ENCODE measurements at places on chromosomes 1 and 21.

DNA sequence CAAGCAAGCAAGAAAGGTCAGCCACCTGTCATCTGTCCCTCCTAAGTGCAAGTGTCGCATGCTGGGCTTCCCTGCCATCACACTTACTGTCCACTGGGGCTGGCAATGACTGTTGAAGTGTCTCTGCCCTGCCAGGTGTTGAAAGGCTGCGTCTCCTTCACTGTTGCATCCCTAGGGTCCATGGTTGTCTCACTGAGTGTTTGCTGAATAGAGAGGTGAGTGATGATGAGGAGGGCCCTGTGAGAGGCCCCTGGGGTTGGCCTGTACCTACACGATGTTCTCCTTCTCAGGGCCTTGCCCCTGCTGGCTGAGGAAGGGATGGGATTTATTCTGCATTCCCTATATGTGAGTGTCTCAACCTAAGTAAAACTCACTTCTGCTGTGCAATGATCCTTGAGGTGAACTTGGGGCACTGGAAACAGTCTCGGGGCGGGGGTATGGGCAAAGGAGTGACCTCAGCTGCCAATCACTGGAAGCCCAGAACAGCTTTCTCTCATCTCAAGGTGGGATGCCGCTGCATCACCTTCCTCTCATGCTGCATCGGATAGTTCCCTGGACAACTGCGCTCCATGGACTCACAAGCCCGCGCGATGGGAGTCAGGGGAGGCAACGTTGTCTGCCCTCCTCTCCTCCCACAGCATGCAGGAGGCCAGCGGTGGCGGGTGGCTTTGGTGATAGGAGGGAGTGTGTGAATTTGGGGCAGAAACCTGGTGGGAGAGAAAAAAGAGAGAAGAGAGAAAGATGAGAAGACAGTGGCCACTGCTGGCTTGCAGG is 35.8 kb upstream of the SOX13 start:
- DNase-seq = no peak

GRCh38 chr1:236854605-236854983 is 59.5 kb downstream of the MTR start:
- DNase-seq = peak; percentile 51

- no peak for DNase-seq
These were observed 39.8 kb downstream of the SLC37A1 start for GRCh38 chr21:42553435-42553834.

DNA sequence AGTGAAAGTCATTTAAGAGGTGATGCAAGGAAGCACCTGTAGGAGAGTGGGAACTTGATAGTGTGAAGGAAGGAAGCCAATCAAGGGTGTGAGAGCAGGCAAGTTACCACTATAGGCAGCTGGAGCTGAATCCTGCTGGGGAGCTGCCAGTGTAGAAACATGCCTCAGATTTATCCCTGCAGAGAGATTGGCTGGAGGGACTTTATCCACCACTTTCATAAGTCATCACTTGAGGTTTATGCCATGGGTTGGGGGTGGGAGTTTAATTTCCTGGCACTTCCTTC is 443.6 kb downstream of the PLPP3 start:
- DNase-seq = no peak

GRCh38 chr1:208536212-208536611 is 292.0 kb upstream of the PLXNA2 start:
- DNase-seq = peak; percentile 37

DNA sequence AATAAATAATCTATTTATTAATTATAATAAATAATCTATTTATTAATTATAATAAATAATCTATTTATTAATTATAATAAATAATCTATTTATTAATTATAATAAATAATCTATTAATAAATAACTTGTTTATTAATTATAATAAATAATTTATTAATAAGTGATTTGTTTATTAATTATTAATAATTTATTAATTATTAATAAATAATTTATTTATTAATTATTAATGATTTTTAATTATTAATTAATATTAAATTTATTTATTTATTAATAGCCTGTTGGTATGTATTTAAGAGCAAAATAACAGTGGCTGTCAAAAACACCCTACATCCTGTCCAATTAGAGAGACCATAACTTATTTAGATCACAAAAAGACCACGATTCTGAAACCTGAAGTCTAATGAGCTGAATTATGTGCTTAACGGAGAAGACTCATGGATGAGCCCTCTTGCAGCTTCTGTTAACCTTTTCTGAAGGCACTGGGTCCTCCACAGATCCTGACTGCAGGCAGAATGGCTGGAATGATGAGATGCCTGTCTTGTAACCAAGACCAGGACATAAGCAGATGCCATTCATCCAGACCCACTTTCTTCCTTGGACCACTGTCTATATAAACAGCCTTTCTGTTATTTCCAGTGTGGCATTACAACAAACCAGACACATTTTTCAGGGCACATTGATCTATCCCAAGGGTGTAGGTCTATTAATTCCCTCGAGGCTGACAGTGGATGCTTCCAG is 134.2 kb downstream of the SETD4 start:
- no peak for DNase-seq

GRCh38 chr1:145963265-145964019 is 933 bp downstream of the ANKRD34A start:
- DNase-seq = peak; percentile 74

GRCh38 chr1:41532206-41532975 is 47.9 kb upstream of the EDN2 start:
- DNase-seq = no peak

- DNase-seq = no peak
These were observed 98.3 kb upstream of the FMN2 start for GRCh38 chr1:239993366-239993765.

DNA sequence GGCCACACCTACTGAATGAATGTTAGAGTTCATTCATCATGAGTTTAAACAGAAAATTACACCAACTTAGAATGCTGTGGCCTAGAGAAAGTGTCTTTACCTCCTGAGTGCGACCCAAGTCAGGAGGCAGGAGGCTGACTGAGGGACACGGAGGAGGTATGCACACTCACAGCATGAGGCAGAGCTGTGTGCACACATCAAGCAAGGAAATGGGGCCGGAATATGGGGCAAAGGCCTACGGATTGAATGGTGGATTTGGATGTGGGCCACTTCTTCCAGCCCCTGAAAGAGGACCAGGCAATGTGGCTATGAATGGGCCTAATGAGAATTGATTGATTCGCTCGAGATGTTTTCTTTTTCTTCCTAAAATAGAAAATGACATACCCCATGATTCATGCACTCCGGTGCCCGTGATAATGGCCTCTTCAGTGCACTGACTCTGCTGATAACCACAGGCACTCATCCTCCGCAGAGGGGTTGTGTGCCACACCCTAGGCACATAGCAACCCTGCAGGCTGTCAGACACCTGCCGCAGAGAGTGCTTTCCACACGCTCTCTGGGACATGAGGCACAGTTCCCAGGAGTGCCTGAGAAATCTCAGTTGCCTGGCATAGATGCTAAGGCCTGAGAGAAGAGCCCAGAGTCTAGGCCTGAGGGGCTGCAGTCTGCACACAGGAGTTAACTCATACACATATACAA is 155.5 kb downstream of the GLUL start:
- no peak for DNase-seq

GRCh38 chr1:23576338-23577055 is 17.2 kb upstream of the ID3 start:
- peak; percentile 16 for DNase-seq

DNA sequence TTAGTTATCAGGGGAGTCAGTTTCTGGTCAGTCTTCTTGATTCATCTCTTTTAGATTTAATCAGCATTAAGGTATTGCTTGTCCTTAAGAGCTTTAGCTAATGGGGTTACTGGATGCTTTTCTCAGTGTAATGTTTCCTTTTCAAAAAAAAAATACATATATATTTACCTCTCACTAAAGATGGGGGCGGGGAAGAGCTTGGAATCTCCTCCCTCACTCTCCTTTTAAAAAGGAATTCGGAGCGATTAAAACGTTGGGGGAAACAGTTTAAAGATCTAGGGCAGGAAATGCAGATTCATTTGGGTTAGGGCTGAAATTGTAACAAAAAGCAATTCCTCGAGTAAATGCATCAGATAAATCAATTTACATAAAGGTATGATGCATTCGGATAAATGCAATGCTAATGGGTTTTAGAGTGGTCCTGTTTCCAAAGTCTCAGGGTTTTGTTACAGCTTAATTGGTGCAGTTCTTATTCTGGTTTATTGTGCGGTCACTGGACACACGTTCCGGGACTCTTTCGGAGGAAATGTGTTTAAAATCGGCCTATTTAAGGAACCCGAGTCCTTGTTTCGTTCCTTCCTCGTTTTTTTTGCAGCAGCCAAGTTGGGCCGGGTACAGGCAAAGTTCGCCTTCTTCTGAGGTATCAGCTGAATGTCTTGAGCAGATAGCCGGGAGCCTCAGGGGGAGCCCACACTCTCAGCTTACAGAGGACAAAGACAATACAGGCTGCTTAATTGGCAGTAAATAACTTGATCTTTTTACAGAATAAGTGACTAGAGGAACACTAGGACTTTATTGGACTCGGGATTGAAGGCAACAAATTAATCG is 1.6 kb downstream of the LMO4 start:
- DNase-seq = peak; percentile 19

DNA sequence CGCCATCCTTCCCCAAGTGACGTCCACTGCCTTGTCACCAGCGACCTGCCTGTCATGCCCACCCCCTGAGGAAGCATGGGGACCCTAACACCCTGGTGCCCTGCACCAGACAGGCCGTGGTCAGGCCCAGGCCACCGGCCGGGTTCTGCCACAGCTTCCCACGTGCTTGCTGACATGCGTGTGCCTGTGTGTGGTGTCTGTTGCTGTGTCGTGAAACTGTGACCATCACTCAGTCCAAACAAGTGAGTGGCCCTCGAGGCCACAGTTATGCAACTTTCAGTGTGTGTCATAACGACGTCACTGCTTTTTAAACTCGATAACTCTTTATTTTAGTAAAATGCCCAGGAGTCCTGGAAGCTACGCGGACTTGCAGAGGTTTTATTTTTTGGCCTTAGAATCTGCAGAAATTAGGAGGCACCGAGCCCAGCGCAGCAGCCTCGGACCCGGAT is 8.5 kb upstream of the CTRC start:
- no peak for DNase-seq

DNA sequence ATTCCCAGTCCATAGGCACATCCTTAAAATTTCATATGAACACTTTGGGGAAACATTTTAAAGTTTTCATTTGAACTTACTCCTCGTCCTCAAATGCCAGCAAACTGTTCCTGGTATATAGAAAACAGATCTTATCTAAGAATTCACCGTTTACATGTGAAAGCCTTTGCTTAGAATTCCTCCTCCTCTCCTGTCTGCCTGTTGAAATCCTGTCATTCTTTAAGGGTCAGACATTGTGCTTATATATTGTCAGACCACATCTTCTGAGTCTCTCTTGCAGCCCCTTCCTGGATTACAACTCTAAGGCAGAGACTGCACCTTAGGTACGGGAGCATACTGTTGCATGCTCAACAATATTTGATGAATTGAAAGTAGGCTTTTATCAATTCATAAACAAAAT is 239.7 kb downstream of the SMYD3 start:
- no peak for DNase-seq

DNA sequence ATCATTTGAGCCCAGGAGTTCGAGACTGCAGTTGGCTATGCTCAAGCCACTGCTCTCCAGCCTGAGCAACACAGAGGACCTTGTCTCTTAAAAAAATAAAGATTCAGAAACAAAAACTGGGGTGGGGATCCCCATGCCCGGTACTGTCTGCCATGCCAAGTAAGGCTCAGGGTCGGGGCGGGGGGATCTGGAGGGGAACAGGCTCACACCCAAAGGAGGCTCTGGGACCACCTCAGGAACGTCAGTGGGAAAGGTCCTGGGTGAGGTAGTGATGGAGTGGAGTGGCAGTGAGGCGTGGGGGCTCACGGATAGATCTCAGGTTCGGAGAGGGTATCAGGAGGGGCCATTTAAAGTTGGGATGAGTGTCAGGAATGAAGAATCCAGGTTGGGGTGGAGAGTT is 765 bp upstream of the S100A4 start:
- no peak for DNase-seq

GRCh38 chr1:24600551-24600950 is 42.6 kb upstream of the SRRM1 start:
- DNase-seq = no peak
